Fibroblast of the aortic adventitia (primary cell): ENCODE measurements at places on chromosomes 4 and X. TPM values are rescaled to one million over a fixed set of nuclear protein-coding genes. Genes with fewer than 3 reads are reported as not detected.

The CSAG1 gene
- total RNA-seq, result not detected in 2 replicates

The GPC4 gene
- total RNA-seq, result 0.54 and 2.8 TPM in 2 replicates

The SSX2 gene
- total RNA-seq, result not detected in 2 replicates

The NWD2 gene
- total RNA-seq, result not detected in 2 replicates

The PNMA6F gene
- not detected in 2 replicates for total RNA-seq

The SLC39A8 gene
- total RNA-seq, result 14.7 and 70.0 TPM in 2 replicates

The COMMD8 gene
- 15.5 and 43.1 TPM in 2 replicates for total RNA-seq

The ANOS1 gene
- 4.9 and 7.5 TPM in 2 replicates for total RNA-seq

The UGT2B15 gene
- not detected in 2 replicates for total RNA-seq

The F8A3 gene
- total RNA-seq, result 0.72 and 0.82 TPM in 2 replicates

The RBMXL3 gene
- not detected in 2 replicates for total RNA-seq

The GRIA3 gene
- total RNA-seq, result 9.7 and 10.1 TPM in 2 replicates

The SH2D1A gene
- not detected in 2 replicates for total RNA-seq

The FAM120C gene
- 4.2 and 10.5 TPM in 2 replicates for total RNA-seq

The IBSP gene
- total RNA-seq, result not detected in 2 replicates

The WDR19 gene
- 46.2 and 210 TPM in 2 replicates for total RNA-seq

The SPANXB1 gene
- not detected in 2 replicates for total RNA-seq

The PWWP3B gene
- 8.1 TPM in 1 of 2 replicates, not detected in the other for total RNA-seq

The CFP gene
- total RNA-seq, result 0.18 TPM in 1 of 2 replicates, not detected in the other

The UTP3 gene
- total RNA-seq, result 22.5 and 30.6 TPM in 2 replicates

The SHROOM3 gene
- 1.6 and 18.0 TPM in 2 replicates for total RNA-seq

The ASB9 gene
- total RNA-seq, result 0.18 TPM in 1 of 2 replicates, not detected in the other

The EMD gene
- 9.6 and 29.9 TPM in 2 replicates for total RNA-seq

The NEUROG2 gene
- total RNA-seq, result not detected in 2 replicates

The SPANXA1 gene
- not detected in 2 replicates for total RNA-seq

The TMEM156 gene
- 0.18 TPM in 1 of 2 replicates, not detected in the other for total RNA-seq
